T-cell (primary cell): ENCODE measurements at places on chromosomes 12 and 14. TPM values are rescaled to one million over a fixed set of nuclear protein-coding genes. Genes with fewer than 3 reads are reported as not detected.

The ACSM4 gene
- total RNA-seq, result not detected

The INSM2 gene
- not detected for total RNA-seq

The GRIP1 gene
- total RNA-seq, result 3.5 TPM

The CCDC197 gene
- total RNA-seq, result not detected

The DICER1 gene
- total RNA-seq, result 62.3 TPM

The CAPZA3 gene
- not detected for total RNA-seq

The DPY19L2 gene
- total RNA-seq, result 3.8 TPM

The RD3L gene
- total RNA-seq, result not detected

The CISTR gene
- total RNA-seq, result not detected

The NAV3 gene
- total RNA-seq, result 0.26 TPM

The MYF5 gene
- total RNA-seq, result not detected

The CLEC4C gene
- not detected for total RNA-seq

The MMP19 gene
- not detected for total RNA-seq
